Natural killer cell (primary cell): ENCODE measurements at places on chromosomes 16 and 17. TPM values are rescaled to one million over a fixed set of nuclear protein-coding genes. Genes with fewer than 3 reads are reported as not detected.

- H3K27me3 ChIP-seq: no peaks in the 10 kb centered on the region
- peaks cover 34% of the 10 kb centered on the region for H3K4me1 ChIP-seq
- H3K4me3 ChIP-seq: peak within 1 kb of the TSS; percentile 99
- H3K36me3 ChIP-seq: no peaks in the 10 kb centered on the region
- peak; percentile 99 for DNase-seq
Observed at GRCh38 chr16:29790183-29790948, at the start of gene KIF22. TSS of gene KIF22 (plus strand) at chr16:29790751. CDS start at chr16:29790760, 9 bp downstream.

DNA sequence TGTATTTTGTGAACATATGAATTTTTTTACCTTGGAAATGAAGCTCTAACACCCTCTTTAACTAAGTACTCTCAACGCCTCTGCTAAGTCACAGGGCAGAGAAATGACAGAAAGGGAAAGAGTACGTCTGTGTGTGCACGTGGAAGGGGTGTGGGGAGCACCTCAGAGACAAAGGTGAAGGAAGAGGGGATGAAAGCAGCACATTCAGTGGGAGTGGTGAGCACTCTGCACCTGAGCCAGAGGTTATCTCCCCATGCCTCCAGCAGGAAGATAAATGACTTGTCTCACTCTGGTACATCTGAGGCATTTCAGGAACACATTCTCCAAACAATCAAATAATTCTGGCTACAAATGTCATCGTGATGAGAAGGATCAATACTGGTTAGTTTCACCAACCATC is 15.0 kb downstream of the GNA13 start:
- no peak overlapping the region for H3K4me3 ChIP-seq
- peaks cover 52% of the 10 kb centered on the region for H3K4me1 ChIP-seq
- peak overlapping the region; percentile 45 for H3K27ac ChIP-seq
- no peaks in the 10 kb centered on the region for H3K27me3 ChIP-seq
- peak; percentile 60 for DNase-seq

Gene PPP1R1B
- total RNA-seq: not detected

GRCh38 chr17:83106913-83107655 is 27.7 kb downstream of the METRNL start:
- H3K27me3 ChIP-seq: peaks cover 6% of the 10 kb centered on the region
- H3K4me1 ChIP-seq: peaks cover 28% of the 10 kb centered on the region
- H3K4me3 ChIP-seq: no peak overlapping the region
- no peak for DNase-seq
- no peaks in the 10 kb centered on the region for H3K36me3 ChIP-seq

GRCh38 chr16:62036802-62037135 is 531 bp upstream of the CDH8 start:
- H3K27me3 ChIP-seq: no peaks in the 10 kb centered on the region
- no peaks in the 10 kb centered on the region for H3K36me3 ChIP-seq
- H3K4me3 ChIP-seq: no peak overlapping the region
- no peak overlapping the region for H3K27ac ChIP-seq
- no peak for DNase-seq
- H3K4me1 ChIP-seq: no peaks in the 10 kb centered on the region

DNA sequence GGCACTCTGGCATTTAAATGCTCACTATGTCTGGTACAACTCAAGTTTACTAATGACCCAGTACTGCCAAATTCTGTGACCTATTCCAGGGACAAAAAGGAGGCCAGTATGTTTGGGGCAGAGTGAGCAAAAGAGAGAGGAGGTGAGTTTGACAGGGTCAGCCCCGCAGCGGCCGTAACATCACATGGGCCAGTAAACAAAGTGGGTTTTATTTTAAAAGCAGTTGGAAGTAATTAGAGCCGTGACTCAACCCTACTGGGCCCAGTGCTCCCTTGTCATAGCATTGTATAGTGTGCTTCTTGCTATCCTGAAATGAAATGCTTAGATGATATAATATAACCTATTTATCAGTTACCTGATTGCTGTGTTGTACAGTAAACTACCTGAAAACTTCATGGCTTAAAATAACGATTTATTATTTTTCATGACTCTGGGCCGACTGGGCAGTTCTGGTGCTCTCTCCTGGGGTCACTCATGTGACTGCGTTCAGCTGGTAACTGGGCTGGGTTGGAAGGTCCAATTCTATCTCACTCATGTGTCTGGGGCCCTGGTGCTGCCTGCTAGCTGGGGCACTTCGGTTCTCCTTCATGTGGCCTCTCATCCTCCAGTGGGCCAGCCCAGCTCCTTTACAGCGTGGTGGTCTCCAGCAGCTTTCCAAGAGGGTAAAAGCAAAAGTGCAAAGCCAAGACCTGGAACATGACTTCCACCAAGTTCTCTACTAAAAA is 27.4 kb downstream of the IQCK start:
- DNase-seq: no peak
- no peaks in the 10 kb centered on the region for H3K27me3 ChIP-seq
- no peaks in the 10 kb centered on the region for H3K36me3 ChIP-seq

- H3K4me3 ChIP-seq: no peak overlapping the region
- H3K27me3 ChIP-seq: peaks cover 12% of the 10 kb centered on the region
- no peak for DNase-seq
- H3K36me3 ChIP-seq: no peaks in the 10 kb centered on the region
Observed at GRCh38 chr16:89166696-89167424, 4.7 kb upstream of the CDH15 start.

GRCh38 chr16:23966597-23967394 is 131.0 kb downstream of the PRKCB start:
- peaks cover 20% of the 10 kb centered on the region for H3K4me1 ChIP-seq
- no peak overlapping the region for H3K4me3 ChIP-seq
- no peak overlapping the region for H3K27ac ChIP-seq
- H3K36me3 ChIP-seq: peaks cover 14% of the 10 kb centered on the region

Gene CCL1
- not detected for total RNA-seq

Gene MYH13
- not detected for total RNA-seq

DNA sequence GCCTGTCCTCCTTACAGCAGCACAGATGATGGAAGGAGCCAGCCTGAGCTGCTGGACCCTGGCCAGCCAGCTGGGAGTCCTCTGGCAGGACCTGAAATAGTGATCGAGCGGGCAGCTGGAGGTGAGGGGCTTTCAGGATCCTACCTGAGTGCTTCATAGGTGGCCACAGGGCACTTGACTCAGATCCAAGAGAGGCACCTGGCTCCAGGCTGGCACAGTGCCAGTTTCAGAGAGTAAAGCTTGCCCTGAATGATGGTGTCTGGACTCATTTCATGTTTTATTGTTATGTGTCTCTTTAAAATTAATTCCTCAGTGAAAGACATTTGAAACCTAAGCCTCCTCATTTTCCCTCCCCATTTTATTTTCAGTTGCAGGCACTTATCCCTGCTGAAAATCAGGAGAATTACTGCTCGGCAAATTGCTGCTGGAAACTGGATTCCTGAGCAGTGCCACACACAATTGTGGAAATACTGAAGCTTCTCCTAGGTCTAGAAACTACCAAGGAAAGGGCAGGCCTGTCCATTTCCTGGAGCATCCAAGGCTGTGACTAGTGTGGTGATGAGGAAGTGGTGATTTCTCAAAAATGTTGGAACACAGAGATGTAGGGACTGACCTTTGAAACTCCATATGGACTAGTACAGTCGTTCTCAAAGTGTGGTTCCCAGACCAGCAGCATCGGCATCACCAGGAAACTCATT is 16.1 kb upstream of the ADAMTS18 start:
- no peaks in the 10 kb centered on the region for H3K27me3 ChIP-seq
- H3K27ac ChIP-seq: no peak overlapping the region
- no peaks in the 10 kb centered on the region for H3K4me1 ChIP-seq

GRCh38 chr17:33284022-33284421 is 9.1 kb downstream of the ASIC2 start:
- DNase-seq: no peak
- no peak overlapping the region for H3K27ac ChIP-seq
- H3K27me3 ChIP-seq: peaks cover 2% of the 10 kb centered on the region
- no peaks in the 10 kb centered on the region for H3K36me3 ChIP-seq

DNA sequence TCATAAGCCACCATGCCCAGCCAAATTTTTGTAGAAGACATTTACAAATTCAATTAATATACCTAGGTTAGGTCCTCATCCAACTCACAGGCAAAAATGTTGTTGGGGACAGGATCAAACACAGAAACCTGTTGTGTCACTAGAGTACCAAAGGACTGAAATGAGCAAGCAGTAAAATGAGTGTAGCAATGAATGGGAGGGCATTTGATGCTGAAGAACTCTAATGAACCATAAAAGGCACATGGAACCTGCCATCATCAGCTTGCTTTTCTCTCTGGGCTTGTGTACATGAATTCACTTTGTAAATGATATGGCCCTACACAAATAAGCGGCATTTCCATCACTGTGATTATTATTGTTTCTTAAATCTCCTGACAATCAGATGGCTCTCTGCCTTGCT is 17.8 kb downstream of the USP31 start:
- no peaks in the 10 kb centered on the region for H3K36me3 ChIP-seq
- H3K27ac ChIP-seq: no peak overlapping the region
- H3K27me3 ChIP-seq: no peaks in the 10 kb centered on the region
- no peak for DNase-seq
- H3K4me1 ChIP-seq: no peaks in the 10 kb centered on the region

- no peaks in the 10 kb centered on the region for H3K27me3 ChIP-seq
- no peak overlapping the region for H3K27ac ChIP-seq
- H3K4me3 ChIP-seq: no peak overlapping the region
- no peaks in the 10 kb centered on the region for H3K36me3 ChIP-seq
- no peak for DNase-seq
Observed at GRCh38 chr16:64711026-64711425, 410.8 kb downstream of the CDH11 start.

- H3K27me3 ChIP-seq: no peaks in the 10 kb centered on the region
- H3K27ac ChIP-seq: no peak overlapping the region
- no peak for DNase-seq
- no peaks in the 10 kb centered on the region for H3K4me1 ChIP-seq
Observed at GRCh38 chr17:70099884-70100283, 24.9 kb downstream of the KCNJ16 start.

Gene OR3A2
- 0.80 TPM for total RNA-seq

GRCh38 chr16:23508589-23509440 is 1.5 kb downstream of the GGA2 start:
- H3K4me3 ChIP-seq: peak overlapping the region; percentile 58
- H3K27me3 ChIP-seq: no peaks in the 10 kb centered on the region
- peaks cover 46% of the 10 kb centered on the region for H3K4me1 ChIP-seq
- no peak for DNase-seq
- no peaks in the 10 kb centered on the region for H3K36me3 ChIP-seq

Gene SCIMP
- 3.9 TPM for total RNA-seq

DNA sequence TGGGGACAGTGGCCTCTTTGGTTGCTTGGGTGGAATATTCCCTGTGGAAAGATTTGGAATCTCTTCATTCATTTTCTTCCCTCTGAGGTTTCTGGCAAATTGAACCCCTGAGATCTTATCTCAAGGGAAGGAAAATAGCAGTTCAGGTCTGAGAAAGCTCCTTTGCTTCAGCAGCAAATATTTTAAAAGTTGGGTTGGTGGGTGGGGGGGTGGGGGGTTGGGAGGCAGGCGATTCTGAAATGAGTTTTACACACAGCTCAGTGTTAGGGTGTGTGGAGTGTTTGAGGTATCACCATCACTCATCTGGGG is 6.8 kb downstream of the TBX2 start:
- DNase-seq: no peak
- H3K27me3 ChIP-seq: peaks cover 76% of the 10 kb centered on the region
- no peak overlapping the region for H3K27ac ChIP-seq
- H3K36me3 ChIP-seq: no peaks in the 10 kb centered on the region

- no peaks in the 10 kb centered on the region for H3K27me3 ChIP-seq
- no peak for DNase-seq
- H3K4me1 ChIP-seq: no peaks in the 10 kb centered on the region
- H3K4me3 ChIP-seq: no peak overlapping the region
- no peaks in the 10 kb centered on the region for H3K36me3 ChIP-seq
Observed at GRCh38 chr16:65896448-65897153, 469.9 kb upstream of the CDH5 start.

- H3K27me3 ChIP-seq: no peaks in the 10 kb centered on the region
- no peak overlapping the region for H3K4me3 ChIP-seq
- DNase-seq: peak; percentile 56
Observed at GRCh38 chr17:76408037-76408849, 23.8 kb downstream of the SPHK1 start.

GRCh38 chr17:80086081-80086480 is 15.3 kb upstream of the GAA start:
- H3K4me1 ChIP-seq: peaks cover 7% of the 10 kb centered on the region
